ENCODE measurements at places on chromosomes 7 and 10.

GRCh38 chr7:100693312-100694097 lies 545 bp downstream of the GIGYF1 start:
- DNase-seq: no peak

DNA sequence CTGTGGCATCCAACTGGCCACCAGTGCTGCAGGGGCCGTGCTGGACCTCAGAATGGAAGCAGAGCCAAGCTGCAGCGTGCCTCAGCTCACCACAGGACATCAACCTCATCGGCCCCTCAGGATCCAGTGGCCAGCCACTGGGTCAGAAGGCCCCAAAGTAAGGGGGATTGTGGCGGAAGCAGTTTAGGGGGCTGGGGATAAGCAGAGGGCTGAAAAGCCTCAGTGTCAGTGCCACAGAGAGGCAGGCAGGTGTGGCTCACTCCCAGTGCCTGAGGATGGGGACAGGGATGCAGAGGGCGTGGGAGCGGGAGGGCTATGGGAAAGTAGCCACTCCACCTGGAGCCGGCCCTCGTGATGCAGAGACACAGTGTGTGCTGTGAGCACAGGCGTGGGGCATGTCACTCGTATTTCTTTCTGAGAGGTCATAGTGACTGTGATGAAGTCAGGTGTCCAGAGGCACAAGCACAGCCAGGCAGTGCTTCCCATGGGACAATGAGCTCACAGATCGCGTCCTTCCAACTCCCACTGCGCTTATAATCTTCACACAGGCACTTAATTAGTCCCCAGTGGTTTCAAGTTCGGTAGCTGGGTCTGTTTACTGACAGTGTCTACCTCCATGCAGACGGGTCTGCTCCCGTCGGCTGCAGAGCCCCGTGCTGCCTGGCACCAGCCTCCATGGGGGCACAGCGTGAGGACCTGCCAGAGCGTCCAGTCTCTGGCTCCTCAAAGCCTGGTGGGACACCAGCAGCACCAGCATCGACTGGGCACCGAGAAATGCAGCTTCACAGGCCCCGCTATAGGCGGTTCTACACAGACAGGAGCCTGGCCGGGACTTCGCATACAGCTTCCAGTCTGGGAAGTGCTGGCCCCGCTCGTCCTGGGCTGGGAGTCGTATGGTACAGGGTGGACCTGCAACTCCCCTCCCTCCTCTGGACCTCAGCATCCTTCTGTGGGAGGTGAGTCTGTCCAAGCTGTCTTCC lies 42.9 kb upstream of the CNPY1 start:
- no peak for DNase-seq

DNA sequence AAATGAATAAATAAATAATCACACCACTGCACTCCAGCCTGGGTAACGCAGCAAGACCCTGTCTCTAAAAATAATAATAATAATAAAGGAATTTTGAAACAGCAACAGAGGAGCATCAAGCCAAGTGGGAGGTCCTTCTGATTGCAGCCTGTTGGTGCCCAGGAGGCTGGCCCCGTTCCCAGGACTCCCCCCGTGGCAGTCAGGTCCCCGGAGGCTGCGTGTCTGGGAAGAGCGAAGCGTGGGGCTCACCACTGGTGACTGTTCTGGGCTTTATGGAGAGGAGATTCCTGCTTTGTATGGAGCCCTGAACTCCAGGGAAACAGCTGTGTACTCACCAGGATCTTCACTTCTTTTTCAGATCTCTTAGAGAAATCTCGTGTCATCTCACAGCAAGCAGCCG lies 19.3 kb upstream of the MYH16 start:
- DNase-seq: no peak

DNA sequence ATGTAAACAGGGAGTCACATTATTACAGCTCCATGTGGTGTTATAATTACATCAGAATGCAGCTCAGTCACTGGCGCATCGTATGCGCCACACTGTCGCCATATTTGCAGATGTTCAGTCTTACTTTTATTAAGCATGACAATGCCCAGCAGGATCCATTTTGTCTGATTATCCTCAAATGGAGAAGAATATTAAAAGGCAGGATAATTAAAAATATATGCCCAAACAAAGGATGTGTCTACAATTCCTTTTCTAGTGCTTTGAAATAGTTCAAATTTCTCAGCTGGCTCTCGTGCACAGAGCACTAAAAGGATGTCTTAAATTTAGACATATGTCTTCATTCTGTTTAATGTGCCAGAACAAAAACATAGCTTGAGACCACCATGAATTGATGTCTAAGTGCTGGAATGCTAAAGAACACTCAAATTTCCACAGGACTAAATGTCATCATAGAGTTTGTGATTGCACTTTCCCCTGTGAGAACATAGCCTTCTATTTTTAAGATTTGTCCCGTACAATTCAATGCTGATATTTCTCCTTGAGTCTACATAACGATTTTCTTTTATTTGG lies 168.0 kb downstream of the DKK1 start:
- DNase-seq: no peak

GRCh38 chr7:41885748-41886147 lies 182.9 kb upstream of the INHBA start:
- no peak for DNase-seq

DNA sequence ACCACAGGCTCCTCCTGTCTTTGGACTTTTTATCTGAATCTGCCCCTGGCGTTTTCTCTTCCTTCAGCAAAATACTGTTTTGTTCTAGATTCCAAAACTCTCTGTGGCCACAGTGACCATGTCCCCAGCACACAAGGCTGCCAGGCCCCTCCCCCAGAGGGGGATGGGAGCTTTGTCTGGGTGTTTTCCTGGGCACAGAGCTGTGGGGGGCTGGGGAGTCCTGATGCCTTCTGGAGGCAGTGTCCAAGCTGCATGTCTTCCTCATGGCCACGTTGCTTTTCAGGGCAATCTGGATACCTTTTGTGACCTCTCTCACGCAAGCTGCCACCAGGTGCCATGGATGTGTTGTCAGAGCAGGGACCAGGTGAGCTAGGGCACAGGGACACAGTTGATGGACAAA lies 26.2 kb downstream of the ANTXRL start:
- DNase-seq: no peak

DNA sequence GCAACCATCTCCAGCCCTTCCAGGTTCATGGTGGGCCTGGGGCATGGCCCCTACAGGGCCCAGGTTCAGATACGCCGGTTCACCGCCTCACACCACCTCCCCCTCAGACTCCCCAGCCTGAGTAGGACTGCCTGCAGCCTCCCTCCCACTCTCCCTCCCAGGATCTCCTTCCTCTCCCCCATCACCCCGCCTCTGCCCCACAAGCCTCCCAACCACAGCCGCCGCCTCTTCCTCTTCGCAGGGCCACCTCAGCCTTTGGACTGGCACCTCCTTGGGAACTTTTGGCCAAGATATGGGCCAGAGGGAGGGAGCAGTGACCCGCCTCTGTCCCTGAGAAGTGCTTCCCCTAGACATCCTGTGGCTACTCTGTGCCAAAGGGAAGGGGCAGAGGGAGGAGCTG lies 9.3 kb downstream of the KCNIP2 start:
- DNase-seq: no peak

GRCh38 chr10:93006435-93007039 lies 54.1 kb upstream of the CYP26C1 start:
- no peak for DNase-seq

- DNase-seq: no peak
Observed at GRCh38 chr10:28840971-28841370, 163.7 kb downstream of the BAMBI start.

GRCh38 chr10:76040107-76040829 lies 608.8 kb downstream of the LRMDA start:
- no peak for DNase-seq

- no peak for DNase-seq
Observed at GRCh38 chr7:68009716-68010115, 1013.1 kb downstream of the TYW1 start.

- DNase-seq: no peak
Observed at GRCh38 chr10:25036381-25036780, 20.0 kb downstream of the THNSL1 start.

GRCh38 chr7:46581268-46581667 lies 660.2 kb upstream of the IGFBP3 start:
- DNase-seq: no peak

DNA sequence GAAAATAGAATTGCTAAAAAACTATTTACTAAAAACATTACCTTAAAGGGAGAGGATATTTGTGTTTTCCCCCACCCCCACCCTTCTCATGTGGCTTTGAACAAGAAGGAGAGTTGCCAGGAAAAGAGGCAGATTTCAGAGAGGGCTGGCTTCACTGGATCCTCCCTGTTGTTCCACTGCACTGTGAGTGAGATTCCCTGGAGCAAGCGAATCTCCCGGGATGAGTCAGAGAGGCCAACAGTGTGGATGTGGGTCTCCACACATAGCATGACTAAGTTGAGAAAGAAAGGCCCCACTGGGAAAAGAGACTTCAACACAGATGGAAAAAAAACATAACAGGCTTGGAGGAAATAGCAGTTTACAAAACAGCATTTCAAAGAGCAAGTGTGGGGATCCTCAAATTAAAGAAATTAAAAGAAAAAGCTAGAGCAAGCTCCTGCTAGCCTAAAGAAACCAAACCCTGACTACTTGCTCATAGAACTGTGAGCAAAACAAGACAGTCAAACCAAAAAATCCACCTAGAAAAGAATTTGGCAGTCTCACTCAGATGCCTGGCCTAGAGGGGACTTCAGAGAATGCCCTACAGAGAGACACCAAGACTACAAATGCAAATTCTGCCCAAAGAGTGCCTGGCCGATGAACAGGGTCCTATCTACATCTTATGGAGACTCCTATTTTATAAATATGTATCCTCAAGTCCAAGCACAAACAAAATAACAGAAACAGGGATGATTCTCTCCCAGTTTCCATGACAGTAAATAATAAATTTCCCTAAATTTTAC lies 3.4 kb downstream of the CAV1 start:
- no peak for DNase-seq

- DNase-seq: no peak
Observed at GRCh38 chr7:73715648-73716317, 3.7 kb downstream of the STX1A start.

GRCh38 chr7:98305951-98306535 lies 24.6 kb downstream of the BRI3 start:
- DNase-seq: no peak

- DNase-seq: no peak
Observed at GRCh38 chr10:86304436-86304835, 62.2 kb downstream of the GRID1 start.

- DNase-seq: no peak
Observed at GRCh38 chr10:11832042-11832441, 8.9 kb downstream of the PROSER2 start.

DNA sequence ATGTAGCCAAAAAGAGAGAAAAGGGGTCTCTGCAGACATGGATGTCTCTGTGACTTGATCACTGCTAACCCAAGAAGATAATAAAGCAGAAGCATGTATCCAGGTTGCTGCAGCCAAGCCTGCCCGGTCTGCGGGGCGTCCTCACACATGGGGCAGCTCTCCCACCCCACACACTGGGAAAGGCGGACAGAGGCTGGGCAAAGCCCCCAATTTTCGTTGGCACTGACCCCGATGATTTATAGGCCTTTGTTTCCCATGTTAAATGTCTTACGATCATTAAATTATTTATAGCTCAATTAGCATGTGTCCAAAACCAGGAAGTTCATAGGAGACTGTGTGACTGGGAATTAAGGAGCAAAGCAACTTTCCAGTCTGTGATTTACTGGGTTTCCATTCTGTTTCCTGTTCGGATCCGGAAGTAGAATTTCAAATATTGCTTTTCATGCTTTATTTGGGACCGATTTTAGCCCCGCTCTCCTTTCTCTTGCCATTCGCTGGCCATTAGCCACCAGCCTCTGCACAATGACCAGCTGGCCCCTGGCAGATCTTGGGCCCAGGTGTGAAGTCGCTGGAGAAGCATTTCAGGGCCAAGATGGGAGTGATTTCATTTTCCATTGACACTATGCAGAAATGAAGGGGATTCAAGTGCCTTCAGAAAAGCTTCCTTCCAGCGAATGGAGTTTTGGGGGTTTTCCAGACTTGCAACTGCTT lies 91.6 kb downstream of the EGFR start:
- no peak for DNase-seq

DNA sequence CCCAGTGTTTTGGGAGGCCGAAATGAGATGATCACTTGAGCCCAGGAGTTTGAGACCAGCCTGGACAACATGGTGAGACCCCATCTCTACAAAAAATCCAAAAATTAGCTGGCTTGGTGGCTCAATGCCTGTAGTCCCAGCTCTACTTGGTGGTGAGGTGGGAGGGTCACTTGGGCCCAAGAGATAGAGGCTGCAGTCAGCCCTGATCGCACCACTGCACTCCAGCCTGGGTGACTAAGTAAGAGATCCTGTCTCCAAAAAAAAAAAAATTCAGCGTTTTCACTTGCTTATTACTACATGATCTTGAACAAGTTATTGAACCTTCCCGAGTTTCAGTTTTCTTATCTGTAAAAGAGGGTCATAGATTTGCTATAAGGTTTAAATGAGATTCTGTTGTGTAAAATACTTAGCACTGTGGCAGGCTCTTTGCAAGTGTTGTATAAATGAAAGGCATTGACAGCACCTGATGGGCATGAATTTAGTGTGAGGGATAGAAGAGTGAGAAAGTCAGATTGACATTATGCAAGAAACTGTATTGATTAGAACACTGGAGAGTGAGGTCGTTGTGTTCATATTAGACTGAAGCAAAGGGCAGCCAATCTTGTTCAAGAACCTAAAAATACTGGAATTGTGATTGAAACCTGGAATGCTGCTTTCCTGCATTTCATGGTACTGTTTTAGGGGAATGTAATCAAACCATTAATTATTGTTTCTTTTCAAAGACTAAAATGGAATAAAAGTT lies 136.8 kb downstream of the LCOR start:
- no peak for DNase-seq

DNA sequence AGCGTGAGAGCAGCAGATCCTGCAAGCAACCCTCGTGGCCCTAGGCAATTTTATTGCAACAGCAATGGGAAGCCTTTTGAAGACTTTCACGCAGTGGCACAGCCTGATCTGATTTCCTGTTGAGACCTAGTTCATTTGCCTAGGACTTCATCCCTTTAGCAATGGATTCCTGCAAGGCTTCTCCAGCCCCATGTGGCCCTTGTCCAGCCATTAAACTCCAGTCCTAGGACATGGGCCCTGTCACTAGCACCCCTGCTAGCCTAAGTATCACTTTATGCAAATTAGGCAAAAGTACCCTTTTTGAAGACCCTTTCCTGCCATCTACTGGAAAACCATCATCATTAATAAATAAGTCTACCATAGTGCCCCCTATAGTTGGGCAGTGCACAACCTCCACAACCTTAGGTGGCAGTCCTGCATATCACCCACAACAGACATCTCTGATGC lies 379.4 kb downstream of the GALNT17 start:
- DNase-seq: no peak

- no peak for DNase-seq
Observed at GRCh38 chr10:37671802-37672201, 185.6 kb downstream of the ZNF248 start.

DNA sequence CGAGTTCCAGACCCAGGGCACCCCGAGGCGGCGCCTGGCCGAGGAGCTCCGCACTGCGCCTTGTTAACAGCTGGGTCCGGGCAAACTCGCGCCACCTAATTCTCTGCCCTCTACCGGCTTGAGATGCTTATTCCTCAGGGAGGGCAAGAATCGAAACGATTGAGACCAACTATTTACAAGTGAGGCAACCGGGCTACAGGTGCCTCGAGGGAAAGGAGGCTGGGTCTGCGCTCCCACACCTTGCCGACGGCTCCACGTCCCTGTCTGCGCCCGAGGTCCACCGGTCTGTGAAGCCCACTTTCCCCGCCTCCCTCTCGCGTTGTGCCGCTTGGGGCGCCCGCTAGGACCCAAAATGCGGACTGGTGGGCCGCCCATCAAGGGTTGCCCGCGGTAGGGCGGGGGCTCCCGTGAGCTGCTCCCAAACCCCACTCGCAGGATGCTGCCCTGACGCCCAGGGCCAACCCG lies 527 bp downstream of the AKR1B1 start:
- no peak for DNase-seq
